ENCODE measurements at places on chromosomes 7 and 10.

DNA sequence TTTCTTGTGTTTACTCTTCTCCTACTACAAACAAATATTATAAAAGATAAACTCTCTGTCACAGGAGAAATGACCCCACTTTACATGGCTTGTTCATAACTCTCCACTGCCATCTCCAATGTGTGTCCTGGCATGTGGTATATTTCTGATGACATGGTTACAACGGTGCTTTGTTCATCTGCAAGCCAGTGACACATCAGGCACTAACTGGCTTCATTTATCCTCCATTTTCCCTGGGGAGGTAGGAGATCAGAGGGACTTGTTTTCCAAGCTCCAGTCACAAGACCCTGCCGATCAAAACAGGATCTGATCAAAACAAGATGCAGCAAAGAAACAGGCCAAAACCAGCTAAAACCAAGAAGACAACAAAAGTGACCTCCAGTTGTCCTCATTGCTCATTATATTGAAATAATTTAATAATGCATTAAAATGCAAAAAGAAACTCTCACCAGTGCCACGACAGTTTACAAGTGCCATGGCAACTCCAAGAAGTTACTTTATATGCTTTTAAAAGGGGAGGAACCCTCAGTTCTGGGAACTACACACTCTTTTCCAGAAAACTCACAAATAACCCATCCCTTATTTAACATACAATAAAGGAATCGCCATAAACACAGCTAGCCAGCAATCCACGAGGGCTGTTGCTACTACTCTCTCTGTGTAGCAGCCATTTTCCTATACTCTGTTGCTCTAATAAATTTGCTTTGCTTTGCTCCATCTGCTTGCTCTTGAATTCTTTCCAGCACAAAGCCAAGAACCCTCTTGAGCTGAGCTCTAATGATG, 224.2 kb downstream of the XPNPEP1 start:
- no peaks in the 10 kb centered on the region for H3K27me3 ChIP-seq
- H3K36me3 ChIP-seq = no peaks in the 10 kb centered on the region
- H3K4me3 ChIP-seq = no peak overlapping the region
- DNase-seq = no peak

- no peaks in the 10 kb centered on the region for H3K36me3 ChIP-seq
- no peak overlapping the region for H3K4me3 ChIP-seq
- no peak for DNase-seq
- H3K27ac ChIP-seq = no peak overlapping the region
- H3K27me3 ChIP-seq = no peaks in the 10 kb centered on the region
These were observed 266.0 kb downstream of the GRID1 start for GRCh38 chr10:86100581-86101061.

DNA sequence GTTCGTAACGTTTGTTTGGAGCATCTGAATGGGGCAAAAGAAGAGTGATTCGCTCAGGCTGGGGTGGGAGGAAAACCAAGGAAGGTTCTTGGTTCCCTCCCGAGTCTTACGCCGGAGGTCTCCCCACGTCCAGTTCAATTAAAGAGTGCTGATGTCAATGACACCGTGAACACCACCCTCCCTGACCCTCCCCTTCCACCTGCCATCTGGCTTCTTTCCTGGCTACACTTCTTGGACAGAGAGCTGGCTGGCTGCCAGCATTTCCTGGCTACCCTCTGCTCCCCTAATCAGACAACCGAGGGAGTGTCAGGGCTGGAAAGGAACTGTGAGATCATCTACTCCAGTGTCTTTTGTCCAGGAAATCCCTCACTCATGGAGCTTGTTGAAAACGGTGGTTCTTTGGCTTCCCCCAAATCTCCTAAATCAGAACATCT, 24.1 kb upstream of the FFAR4 start:
- DNase-seq = no peak
- peaks cover 3% of the 10 kb centered on the region for H3K4me1 ChIP-seq
- H3K27ac ChIP-seq = no peak overlapping the region
- H3K27me3 ChIP-seq = no peaks in the 10 kb centered on the region
- H3K36me3 ChIP-seq = no peaks in the 10 kb centered on the region

DNA sequence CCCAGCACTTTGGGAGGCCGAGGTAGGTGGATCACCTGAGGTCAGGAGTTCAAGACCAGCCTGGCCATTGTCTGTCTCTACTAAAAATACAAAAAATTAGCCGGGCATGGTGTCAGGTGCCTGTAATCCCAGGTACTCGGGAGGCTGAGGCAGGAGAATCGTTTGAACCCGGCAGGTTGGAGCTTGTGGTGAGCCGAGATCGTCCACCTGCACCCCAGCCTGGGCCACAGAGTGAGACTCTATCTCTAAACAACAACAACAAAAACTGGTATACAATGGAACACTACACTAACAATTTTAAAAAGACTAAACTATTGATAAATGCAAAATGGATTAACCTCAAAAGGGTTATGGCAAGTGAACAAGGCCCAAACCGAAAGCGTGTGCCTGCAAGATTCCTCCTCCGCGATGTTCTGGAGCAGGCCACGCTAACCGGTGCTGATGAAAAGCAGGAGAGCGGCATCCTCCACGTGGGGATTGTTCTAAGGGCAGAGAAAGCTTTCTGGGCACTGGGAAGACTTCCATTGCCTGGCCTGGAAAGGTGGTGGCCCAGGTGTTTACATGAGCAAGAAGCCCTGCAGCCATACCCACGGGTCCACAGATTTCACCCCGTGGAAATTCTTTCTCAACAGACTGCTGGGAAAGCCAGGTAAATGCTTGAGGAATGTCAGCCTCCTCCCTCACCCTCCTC, 53.8 kb downstream of the PDGFA start:
- DNase-seq = no peak
- no peak overlapping the region for H3K4me3 ChIP-seq
- no peaks in the 10 kb centered on the region for H3K36me3 ChIP-seq
- H3K27me3 ChIP-seq = peaks cover 36% of the 10 kb centered on the region

DNA sequence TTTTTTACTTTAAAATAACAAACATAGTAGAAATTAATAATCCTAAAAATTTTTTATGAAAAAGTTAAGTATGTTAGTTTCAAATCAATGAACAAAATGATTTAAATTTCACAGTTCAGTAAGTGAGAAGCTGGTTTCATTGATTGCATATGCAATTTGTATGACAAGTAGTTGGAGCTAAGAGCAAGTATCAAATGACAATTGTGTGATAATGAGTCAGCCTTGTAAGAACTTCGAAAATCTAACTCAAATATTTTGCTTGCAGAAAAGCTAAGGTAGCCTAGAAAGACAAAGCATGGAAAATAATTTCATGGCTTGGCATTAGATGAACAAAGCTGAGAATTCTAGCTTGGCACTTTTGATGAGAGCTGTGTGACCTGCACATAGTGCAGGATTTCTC, 111.5 kb downstream of the HDAC9 start:
- no peak overlapping the region for H3K27ac ChIP-seq
- no peak for DNase-seq

DNA sequence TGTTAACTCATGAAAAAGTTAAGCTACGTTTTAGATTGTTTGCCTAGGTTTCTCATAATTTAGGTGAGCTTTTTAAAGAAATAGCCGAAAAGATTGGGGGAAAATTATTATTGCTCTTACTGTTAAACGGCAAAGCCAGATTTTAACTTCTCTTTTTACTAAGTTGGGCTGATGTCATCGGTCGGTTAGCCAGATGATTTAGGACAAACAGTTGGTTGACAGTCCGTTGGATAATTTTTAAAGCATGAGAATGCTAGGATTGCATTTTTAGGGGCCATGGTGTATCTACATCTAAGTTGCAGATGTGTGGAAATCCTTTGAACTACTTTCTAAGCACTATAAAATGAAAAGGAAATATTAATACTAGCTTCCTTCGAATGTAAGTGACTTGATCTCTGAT, 280.9 kb upstream of the AKR1E2 start:
- no peak for DNase-seq
- no peaks in the 10 kb centered on the region for H3K36me3 ChIP-seq
- H3K4me3 ChIP-seq = no peak overlapping the region
- no peak overlapping the region for H3K27ac ChIP-seq

- H3K36me3 ChIP-seq = no peaks in the 10 kb centered on the region
- no peaks in the 10 kb centered on the region for H3K27me3 ChIP-seq
- peaks cover 19% of the 10 kb centered on the region for H3K4me1 ChIP-seq
- no peak overlapping the region for H3K4me3 ChIP-seq
These were observed 54.5 kb upstream of the CD36 start for GRCh38 chr7:80583901-80584300.

DNA sequence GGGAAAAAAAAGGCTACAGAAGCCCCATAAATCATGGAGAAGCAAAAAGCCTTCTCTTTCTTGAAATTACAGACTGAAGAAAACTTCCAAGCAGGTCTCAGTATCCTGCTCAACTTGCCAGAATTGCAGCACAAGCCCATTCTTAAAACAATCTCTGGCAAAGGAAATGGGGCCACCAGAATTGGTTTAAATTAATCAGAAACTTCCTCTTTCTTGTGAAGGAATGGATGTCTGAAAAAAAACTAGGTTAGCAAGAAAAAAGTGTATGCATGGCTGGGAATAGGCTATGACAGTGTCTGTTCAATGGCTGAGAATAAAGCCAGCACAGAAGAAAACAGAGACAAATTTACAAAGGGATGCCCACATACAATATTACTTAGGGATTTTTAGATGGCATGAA, 59.1 kb downstream of the TFEC start:
- no peak overlapping the region for H3K4me3 ChIP-seq
- H3K27me3 ChIP-seq = no peaks in the 10 kb centered on the region
- no peak for DNase-seq
- no peaks in the 10 kb centered on the region for H3K36me3 ChIP-seq

DNA sequence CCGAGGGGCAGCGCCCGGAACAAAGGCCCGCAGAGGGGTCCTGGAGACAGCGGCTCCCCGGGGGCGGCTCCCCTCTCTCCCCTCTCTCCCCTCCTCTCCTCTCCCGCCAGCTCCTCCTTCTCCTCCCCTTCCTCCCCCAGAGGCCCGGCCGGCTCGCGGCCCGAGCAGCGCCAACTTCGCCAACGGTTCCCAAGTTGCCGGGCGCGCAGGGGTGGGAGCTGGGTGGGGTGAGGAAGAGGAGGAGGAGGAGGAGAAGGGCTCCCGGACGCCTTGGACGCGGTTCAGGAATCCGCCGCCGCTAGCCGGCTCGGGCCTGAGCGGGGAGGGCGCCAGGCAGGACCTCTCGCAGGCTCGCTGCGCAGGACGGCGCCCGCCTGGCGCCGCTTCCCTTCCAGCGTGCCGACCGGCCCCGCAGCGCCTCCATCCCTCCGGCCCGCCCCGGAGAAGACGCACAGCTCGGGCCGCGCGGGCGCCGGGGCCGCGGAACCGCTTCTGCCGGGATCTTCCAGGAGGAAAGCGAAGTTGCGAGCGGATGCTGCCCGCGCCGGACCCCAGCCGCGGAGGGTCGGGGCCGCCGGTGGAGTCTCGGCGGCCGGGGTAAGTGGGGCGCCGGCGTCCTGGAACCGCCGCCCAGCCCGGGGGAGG, at the start of gene CHST3:
CHST3 (plus strand) TSS at position 298 of the 645 bp plus-strand sequence. CDS start 41,448 bp downstream, outside the sequence.
- peak; percentile 58 for DNase-seq

GRCh38 chr10:102868911-102869257, 386 bp upstream of the AS3MT start:
- H3K4me1 ChIP-seq = no peaks in the 10 kb centered on the region
- H3K4me3 ChIP-seq = no peak overlapping the region
- H3K36me3 ChIP-seq = no peaks in the 10 kb centered on the region
- H3K27ac ChIP-seq = no peak overlapping the region
- no peaks in the 10 kb centered on the region for H3K27me3 ChIP-seq

DNA sequence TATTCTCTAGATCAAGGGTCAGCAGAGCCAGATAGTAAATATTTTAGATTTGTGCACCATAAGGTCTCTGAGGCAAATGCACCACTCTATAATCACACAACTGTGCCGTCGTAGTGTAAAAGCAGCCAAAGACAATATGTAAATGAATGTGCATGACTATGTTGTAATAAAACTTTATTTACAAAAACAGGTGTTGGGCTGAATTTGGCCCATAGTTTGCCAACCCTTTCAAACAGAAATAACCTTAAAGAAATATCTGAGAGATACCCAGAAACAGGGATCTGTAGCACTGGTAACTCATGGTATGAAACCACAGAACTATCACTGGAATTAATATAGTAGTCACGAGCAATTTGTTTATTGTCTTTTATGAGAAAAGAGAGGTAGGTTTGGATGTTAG, 86.0 kb downstream of the ARID5B start:
- no peak for DNase-seq
- H3K4me3 ChIP-seq = no peak overlapping the region
- no peaks in the 10 kb centered on the region for H3K36me3 ChIP-seq
- H3K4me1 ChIP-seq = peaks cover 3% of the 10 kb centered on the region

GRCh38 chr7:129317450-129317849, 92.6 kb downstream of the AHCYL2 start:
- no peak overlapping the region for H3K4me3 ChIP-seq
- no peaks in the 10 kb centered on the region for H3K4me1 ChIP-seq
- H3K27ac ChIP-seq = no peak overlapping the region
- DNase-seq = no peak

All from PC-9 (cell line).